ENCODE measurements at places on chromosomes 12 and 14.
A peak's percentile ranks its signal among the peaks of the same experiment; 100 is the strongest.

DNA sequence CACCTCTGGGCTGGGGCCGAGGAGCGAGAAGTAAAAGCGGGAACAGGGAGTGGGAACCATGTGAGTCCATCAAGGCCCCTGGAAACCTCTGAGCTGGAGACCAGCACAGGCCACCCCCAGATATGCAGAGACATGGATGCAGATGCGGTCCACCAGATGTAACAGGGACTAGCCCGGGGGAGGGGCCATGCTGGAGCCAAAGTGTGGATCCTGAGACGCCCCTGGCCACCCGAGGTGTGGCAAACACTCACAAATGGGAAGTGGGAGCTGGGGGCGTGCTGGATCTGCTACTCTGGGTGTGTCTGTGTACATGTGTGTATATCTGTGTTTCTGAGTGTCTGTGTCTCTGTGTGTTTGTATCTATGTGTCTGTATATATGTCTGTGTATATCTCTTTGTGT, 12.8 kb downstream of the MYL2 start:
- DNase-seq: no peak

DNA sequence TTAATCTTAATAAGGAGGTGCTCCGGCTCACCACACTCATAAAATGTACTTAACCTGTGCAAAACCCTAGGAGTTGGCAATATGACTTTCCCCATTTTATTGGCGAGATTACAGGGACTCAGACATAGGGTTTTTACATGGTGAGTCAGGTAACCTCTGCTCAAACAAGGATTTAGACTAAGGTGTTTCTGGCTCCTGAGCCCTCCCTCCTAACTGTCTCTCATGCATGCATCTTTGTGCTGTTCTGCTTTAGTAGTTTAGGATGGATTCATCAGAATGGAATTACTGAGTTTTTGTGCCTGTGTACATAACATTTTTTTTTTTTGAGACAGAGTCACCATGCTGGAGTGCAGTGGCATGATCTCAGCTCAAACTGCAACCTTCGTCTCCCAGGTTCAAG, 993.3 kb upstream of the TMEM132C start:
- no peak for DNase-seq

GRCh38 chr12:131991816-131992430, 42.2 kb downstream of the EP400 start:
- DNase-seq: no peak

DNA sequence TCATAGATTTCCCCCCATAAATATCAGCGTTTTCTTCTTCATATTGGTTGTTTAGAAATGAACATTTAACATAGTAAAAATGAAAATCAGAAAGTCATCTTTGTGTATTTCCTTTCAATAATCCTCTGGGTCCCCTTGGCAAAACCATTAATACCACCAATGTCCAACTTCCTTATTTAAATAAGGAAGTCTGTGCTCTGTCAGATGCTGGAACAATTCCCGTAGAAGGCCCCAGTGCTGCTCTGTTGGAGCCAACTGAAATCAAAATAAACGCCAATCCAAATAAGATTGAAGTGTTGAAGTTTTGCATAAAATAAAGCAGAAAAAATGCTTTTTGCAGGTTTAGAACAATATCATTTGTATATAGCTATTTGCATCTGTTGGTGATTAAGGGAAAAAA, 93.1 kb downstream of the PPM1H start:
- DNase-seq: no peak

GRCh38 chr12:130157998-130158753, 4.1 kb upstream of the FZD10 start:
- DNase-seq: no peak

DNA sequence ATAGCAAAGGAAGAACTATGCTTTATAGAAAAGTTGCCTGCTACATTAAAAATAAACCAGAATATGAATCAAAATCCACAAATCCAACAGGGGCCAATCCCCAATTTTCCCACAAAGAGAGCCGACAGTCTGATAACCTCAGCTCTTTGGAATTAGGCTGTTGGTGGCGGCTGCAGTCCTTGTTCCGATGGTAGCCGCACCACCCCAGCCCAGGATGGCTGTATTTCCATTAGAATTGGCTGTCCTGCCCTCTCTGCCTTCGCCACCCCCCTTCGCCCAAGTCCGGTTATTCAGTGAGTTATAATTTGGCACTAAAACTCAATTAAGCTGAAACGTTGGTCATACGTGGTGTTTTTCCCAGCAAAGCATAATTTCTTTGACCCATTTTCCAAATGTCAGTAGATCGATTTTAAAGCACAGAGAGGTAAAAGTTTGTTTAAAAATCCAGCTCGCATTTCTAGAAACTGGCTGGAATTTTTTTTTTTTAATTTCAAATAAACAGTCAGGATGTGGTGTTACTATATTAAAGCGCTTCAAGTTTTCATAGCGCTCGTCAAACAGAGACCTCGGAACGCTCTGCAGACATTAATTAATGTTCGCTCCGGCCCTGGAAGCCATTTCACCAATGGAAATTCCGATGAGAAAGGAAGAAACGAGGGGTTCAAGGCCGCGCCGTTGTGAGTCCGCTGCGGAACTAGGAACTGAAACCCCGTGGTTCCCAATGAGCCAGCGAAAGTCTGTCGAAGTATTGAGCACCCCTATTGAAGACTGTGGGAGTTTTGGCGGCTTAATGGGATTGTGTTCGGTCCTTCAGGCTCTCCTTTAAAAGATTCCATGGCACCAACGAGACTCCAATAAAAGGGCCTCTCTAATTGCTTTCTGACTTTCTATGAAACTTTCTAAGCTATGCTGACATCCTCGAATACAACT, 104.8 kb upstream of the DIO3 start:
- no peak for DNase-seq

DNA sequence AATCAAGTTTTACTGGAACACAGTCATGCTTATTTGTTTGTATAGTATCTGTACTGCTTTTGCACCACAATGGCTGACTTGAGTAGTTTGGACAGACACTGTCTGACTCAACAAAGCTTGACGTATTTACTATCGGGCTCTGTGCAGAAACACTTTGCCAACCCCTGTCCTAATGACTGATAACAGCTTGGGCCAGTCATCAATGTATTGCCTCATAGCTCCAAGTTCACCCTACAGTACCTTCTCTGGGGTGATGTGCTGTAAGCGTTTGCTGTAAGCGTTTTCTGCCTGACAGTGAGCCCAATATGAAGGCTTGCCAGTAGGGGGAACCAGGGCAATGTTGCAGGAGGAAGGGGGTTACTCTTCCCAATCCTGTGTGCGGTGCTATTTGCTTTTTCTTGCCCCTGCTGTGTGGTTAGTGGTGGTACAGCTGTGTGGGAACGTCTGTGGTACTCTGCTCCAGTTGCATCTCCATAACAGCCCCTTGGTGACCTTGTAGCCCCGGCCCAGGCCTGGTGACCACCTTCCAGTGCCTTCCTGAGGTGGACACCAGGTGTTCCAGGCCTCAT, 5.4 kb upstream of the CCDC177 start:
- no peak for DNase-seq

- DNase-seq: no peak
These were observed 1.8 kb upstream of the TM9SF1 start for GRCh38 chr14:24197056-24197450.

GRCh38 chr12:101599771-101600484, 5.2 kb downstream of the MYBPC1 start:
- DNase-seq: no peak

- DNase-seq: peak; percentile 40
These were observed 485 bp downstream of the SENP1 start for GRCh38 chr12:48105321-48105866.

DNA sequence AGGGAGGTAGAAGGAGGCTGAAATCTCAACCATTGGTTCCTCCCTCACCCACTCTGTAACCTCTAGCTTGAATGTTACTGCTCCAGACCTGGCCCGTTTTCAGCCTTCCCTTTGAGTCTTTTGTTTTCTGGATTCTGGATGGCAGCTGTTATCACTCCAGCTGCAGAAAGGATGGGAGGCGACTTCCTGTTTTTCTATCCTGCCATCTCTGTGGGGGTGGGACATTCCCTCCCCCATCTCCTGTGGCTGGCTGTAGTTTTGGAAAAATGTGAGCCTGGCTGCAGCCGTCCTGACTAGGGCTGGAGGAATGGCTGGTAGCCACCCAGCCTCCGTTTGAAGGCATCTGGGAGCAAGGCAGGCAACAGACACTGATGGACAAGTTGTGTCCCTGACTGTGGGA, 2.9 kb upstream of the PPFIBP1 start:
- no peak for DNase-seq

DNA sequence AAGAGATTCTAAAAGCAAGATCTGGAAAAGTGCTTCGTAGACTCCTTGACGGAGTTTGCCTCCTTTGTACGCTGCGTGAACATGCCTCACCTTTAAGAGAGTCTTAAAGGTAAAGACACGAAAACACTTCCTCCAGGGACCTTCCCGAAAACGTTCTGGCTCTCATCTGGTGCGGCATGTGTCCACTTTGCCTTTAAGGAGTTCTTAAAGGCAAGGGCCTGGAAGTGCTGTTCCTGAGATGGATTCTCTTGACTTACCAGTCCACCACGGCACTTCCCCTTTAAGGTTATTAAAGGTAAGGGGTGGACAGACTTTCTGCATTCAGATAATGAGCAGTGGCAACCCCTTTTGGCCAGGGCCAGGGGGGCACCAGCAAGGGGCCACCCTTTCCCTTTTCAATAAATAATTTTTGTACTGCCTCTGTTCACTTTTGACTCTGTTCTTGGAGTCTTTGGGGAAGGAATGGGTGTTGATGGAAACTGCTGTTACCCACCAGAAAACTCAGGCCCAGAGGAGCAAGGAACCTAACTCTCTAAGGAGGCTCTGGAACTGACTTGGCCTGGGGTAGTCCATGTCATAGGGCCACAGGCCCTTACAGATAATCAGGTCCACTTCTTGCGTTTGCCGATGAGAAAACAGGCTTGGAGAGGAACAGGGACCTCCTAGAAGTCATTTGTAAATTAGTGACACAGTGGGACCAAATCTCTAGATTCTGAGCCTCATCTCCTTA, 4.4 kb downstream of the REM2 start:
- DNase-seq: no peak

DNA sequence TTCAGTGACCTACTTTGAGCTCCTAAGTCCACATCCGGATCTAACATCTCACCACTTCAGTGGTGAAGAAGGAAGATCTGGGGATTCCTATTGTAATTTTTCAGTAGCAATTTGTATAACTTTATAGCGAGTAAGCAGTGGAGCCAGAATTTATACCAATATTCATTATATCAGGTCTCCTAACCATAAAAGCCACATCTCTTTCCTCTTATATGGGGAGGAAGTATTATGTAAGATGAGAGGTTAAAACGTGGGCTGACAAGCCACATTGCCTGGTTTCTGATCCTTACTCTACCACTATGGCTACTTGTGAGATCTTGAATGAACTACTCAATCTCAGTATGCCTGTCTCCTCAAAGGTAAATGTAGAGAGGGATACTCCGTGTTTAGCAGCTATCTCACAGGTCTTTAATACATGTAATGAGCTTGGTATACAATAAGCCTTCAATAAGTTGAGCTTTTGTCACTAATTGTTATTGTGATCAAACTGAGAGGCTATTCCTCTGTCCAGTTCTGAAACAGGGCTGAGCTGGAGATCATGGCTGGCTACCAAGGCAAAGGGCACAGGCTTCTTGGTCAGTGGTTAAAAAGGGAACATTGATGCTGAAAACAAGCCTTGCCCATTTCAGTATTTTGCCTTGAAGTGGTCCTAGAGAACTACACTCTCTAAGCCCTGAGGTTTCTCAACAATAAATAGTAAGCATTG, 3.3 kb upstream of the TMEM117 start:
- no peak for DNase-seq

GRCh38 chr12:43099691-43100163, 452.3 kb downstream of the ADAMTS20 start:
- DNase-seq: no peak

DNA sequence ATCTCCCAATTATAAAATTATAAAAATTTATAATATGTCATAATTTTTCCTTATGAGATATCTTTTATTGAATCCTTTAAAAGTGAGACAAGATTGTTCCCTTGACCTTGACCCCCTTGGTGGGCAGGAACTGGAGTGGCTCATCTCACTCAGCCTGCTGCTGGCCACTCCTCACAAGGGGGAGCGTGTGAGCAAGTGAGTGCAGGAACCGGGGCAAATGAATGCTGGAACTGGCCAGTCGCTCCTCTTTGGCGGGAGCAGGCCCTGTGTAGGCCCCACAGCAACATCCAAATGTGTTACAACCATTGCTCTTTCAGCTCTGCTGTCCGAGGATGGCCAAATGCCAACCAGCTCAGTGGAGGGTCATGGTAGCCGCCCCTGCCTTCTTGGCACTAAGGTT, 178.8 kb downstream of the ETNK1 start:
- DNase-seq: no peak

GRCh38 chr14:100191584-100192249, 32.3 kb upstream of the DEGS2 start:
- no peak for DNase-seq

GRCh38 chr12:116455540-116456329, 103.4 kb upstream of the MAP1LC3B2 start:
- DNase-seq: no peak
